Bladder microvascular endothelial cell (primary cell): ENCODE measurements at places on chromosomes 7 and 10. TPM values are rescaled to one million over a fixed set of nuclear protein-coding genes. Genes with fewer than 3 reads are reported as not detected.

Gene MBL2
- not detected in 2 replicates for total RNA-seq

Gene CDNF
- 0.81 TPM in 1 of 2 replicates, not detected in the other for total RNA-seq

Gene ARID5B
- total RNA-seq, result 5.5 and 30.0 TPM in 2 replicates

Gene VPS37D
- total RNA-seq, result 1.6 and 2.4 TPM in 2 replicates

Gene ACSM6
- total RNA-seq, result not detected in 2 replicates

Gene SPDYE8
- total RNA-seq, result not detected in 2 replicates

Gene CYP26A1
- total RNA-seq, result 0.65 and 1.9 TPM in 2 replicates
